ENCODE measurements at places on chromosomes 7 and 10.

GRCh38 chr7:155886391-155887173 is 74.3 kb upstream of the SHH start:
- no peak for DNase-seq

DNA sequence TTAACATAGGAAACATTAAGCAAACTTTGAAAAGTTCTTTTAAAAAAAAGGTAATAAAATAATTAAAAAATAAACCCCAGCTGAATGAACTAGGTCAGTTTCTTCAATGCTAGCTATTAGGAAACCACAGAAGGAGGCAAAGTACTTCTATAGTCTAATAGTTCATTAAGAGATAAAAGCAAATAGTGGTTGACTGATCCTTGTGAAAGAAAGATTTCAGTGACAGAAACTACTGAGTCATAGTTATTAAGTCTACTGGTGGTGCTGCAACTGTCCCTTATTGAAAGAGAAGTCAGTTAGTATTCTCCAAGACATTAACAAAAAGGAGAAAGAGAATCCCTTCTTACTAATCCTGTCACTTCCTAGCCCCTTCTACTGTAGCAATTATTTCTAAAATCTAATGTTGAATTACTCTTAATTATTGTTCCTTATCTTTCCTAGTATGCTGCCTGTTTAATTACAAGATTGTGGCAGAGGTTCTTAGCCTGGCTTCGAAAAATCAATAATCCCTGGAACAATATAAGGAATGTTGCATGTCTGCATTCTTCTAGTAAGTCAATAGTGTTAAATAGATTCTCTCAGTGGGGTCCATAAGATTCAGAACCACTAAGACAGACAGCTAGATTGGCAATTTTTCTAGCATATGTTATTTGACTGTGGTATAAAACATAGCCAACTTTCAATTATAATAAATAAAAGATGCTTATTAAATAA is 18.2 kb downstream of the TCTN3 start:
- DNase-seq, result no peak

DNA sequence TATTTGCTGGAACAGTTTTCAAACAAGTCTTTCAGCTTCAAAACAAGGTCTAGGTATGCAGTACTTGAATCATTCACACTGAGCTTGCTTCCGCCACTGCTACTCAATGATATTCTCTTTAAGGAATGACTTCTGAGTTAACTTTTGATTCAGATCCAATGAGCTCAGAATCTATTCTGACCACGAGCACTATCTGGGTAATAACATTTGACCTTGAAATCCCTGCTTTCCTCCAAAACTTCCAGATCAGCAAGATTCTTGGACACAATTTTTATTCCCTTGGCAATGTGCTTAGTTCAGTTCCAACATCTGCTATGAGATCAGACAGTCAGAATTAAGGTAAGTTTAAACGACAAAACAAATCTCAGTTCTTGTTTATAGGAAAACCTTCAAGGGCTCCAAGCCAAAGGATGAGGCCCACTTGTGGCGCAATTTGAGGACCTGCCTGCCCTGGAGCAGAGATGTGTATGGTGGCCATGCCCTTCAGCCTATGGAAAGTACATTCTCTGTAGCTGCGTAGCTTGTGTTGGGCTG is 87.2 kb downstream of the RNF216 start:
- DNase-seq, result peak; percentile 20

- no peak for DNase-seq
Measured at GRCh38 chr7:110964775-110965174, 126.2 kb upstream of the LRRN3 start.

- DNase-seq, result no peak
Measured at GRCh38 chr7:73519867-73520672, 2.0 kb downstream of the BAZ1B start.

DNA sequence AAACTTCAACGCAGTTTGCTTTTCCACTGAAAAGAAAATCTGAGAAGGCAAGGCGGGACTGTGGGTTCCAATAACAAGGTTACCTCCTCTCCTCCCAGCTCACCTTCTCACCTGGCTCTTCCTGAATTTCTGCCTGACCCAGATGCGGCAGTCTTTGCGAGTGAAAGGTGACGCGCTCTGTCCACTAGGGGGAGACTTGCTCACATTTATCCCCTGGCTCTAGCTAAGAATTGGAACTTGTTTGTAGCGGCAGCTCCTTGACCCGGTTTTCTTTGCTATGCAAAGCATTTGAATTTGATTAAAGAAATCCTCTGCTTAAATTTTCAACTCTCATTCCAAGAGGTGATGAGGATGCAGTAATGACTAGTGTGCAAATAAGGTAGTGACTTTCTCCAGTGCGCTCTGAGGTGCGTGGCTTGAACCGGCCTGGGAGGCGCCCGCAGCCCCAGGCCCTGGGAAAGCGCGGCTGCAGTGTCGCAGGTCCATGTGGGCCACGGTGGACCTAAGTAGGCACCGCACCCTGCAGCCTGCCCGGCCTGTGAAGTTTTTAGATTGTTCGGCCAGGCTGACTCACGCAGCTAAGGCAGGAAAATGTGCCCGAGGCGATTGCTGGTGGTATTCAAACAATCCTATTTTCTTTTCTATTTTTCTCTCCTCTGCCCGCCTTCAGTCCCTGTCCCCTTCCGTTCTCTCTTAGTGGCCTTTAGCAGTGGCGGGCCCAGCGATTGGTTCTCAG is 336.9 kb upstream of the NPSR1 start:
- peak; percentile 60 for DNase-seq

Measured in suppressor macrophage (primary cell).